CD4-positive, alpha-beta T cell treated with Interleukin-21 for 1 hour (primary cell): ENCODE measurements at places on chromosomes 6 and 20.

- DNase-seq, result no peak
Observed at GRCh38 chr6:125766641-125767040, 17.2 kb downstream of the HEY2 start.

DNA sequence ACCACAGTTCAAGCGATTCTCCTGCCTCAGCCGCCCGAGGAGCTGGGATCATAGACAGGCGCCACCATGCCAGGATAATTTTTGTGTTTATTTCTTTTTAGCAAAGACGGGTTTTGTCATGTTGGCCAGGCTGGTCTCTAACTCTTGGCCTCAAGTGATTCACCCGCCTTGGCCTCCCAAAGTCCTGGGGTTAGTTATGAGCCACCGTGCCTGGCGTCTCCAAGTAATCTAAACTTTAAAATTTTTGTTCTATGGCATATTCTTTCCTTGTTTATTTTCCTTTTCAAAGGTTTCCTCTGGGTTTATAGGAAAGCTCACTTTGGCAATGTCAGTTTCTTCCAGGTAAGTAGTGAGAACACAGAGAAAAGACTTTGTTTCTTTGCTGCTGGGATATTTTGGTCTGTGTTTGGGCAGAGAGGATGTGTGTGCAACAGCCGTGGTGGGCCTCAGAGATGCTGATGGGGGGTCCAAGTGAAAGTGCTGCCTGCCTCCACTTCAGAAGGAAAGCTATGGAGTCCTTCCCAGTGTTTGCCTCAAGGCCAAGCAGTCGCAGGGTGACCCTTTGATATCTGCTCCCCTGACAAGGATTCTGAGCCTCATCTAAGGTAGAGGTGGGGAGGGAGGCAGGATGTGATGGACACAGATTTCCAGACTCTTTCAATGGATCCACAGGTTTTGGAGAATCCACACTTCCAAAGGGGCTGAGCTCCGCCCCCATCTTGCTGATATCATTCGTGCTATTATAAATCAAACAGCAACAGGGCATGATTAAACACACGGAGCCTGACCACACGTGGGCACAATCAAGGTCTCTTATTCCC is 2.3 kb downstream of the LRP11 start:
- DNase-seq, result no peak

DNA sequence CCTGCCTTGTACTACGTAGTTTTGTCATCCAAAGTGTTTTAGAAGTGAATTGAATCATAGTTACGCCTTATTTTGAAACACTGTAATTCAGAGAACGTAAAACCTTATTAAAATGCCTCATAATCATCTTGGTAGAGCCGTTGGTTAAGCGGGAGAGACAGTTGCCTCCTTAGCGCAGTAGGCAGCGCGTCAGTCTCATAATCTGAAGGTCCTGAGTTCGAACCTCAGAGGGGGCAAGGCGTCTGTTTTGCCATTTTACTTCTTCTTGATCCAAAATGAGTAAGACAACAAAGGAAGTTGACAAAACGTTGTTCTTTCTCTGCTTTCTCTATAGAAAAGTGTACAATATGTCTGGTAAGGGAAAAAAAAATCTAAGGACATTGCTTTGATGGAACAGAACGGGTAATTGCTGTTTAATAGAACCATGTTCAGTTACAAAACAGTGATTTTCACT is 20.7 kb upstream of the TRIM27 start:
- DNase-seq, result peak; percentile 86

DNA sequence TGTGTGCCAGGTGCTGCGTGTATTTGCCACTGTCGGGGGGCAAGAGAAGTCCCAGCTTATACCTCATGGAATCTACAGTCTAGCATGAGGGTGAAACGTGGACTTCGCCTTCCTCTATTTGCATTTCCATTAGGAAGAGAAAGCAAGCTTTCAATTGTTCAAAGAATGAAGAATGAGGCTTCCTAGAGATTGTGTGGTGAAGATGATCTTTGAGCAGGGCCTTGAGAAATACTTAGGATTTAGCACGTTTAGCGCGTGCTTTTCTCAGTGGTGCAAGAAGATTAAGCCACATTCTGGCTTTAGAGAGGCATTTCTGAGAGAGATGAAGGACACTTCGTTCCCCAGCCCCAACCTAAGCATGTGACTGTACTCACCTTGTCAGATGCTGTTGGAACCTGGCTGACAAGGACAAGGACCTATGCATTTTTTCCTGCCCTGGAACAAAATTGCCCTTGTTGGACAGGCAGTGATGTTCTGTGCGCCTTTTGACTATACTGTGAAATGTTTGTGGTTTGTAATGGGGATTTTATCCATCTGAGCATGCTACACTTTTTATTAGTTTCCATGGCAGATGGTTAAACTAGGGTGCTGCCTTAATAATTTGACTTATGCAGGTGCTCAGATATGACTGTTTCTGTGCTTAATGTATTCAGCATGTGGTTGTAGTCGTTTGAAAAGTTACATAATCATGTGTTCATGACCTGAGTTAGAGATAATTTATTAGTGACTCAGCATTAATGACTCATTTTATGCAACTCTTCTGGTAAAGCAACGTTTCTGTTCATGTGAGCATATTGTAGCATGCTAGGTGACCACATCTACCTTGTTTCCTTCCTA is 10.7 kb downstream of the TULP4 start:
- no peak for DNase-seq

GRCh38 chr20:34389206-34389953 is 26.3 kb downstream of the ITCH start:
- no peak for DNase-seq

DNA sequence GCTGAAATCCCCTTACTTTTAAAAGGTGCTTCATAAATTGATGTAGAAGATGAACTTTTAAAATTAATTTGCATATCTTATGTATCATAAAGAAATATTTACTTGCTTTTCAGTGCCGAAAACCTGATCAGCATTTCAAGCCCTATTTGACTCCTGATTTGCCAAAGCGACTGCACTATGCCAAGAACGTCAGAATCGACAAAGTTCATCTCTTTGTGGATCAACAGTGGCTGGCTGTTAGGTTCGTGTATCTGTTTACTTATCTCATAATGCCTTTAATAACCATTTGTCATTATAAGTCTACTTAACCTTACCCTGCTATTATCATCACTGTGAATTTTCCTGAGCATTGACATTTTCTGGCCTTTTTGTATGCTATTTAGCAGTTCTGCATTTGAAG is 7.8 kb downstream of the OR2A4 start:
- no peak for DNase-seq

DNA sequence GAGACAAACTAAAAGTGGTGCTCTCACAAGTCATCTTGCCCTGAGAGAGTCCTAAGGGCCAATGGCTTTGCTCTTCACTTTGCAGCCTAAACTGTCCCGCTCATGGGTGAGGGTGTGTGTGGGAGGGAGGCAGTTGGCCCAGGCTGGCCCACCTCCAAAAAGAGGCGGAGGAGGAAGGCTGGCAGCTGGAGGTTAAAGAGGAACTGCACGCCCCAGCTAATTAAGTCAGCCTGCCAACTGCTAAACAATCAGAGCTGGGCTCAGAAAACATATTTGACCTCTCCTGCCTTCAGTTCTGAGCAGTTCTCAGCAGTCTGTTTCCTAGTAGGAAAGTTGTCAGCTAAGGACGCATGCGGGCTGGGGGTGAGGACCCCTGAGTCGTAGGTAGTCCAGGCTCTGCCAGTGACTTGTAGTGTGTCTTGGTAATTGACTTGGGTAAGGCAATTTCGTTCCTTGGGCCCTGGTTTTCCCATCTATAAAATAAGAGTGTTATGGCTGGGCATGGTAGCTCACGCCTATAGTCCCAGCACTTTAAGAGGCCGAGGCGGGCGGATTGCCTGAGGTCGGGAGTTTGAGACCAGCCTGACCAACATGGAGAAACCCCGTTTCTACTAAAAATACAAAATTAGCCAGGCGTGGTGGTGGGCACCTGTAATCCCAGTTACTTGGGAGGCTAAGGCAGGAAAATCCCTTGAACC is 17.0 kb downstream of the GSS start:
- DNase-seq, result no peak

GRCh38 chr20:17896193-17896723 is 72.3 kb downstream of the SNX5 start:
- DNase-seq, result no peak

DNA sequence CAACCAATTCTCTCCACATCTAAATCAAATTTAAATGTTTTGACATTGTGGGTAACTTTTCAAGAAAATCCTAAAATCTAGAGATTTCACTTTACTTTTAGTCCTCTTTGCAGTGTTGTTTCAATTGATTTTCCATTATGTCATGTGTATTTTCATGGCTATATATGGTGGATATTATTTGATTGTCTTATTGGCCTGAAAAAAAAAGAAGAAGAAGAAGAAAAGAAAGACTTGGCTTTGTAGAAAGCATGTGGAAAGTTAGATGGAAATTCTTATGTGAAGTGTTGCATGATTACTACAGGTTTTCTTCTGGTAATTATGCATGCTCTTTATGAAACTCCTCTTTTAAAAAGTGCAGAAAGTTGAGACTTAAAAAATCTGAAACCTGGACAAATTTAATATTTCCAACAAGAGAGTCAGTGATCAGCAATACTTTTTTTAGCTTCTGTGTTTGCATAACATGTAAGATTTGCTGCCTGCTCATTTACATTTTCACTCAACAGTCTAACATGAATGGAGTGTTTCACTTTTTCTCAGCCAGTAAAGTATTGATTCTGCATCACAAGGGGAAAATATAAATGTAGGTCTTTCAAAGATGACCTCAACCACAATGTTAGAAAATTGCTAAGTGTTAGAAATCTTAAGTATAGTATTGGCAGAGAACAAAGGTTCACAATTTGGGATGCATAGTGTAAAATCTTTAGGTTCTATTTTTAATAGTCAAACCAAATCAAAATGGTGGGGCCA is 438.7 kb downstream of the BCKDHB start:
- no peak for DNase-seq

DNA sequence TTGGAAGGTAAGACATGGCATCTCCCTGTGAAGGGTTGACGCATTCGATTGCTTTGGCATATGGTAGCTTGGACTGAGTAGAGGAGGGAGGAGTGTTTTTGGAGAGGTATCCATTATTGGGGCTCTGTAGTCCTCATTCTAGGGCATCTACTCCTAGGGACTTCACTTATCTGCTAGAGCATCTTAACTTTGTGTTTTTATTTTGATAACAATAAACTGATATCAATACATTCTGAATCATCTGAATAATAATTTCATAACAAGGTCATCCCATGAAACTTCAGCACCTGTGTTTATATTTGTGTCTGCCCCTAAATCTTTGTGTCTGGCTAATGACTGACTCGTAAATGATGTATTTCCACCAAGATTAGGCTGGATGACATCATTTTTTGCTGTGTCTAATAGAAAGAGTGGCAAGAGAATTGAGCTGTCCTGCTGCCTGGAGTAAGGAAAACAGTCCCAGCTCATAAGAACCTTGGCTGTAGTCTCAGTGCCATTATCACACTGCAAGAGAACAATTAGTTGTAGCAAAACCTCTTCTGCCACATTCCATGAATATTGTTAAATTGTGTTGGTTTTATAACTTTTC is 288.5 kb downstream of the PRL start:
- DNase-seq, result no peak

GRCh38 chr6:23775127-23775526 is 350.9 kb upstream of the NRSN1 start:
- DNase-seq, result no peak

- no peak for DNase-seq
Observed at GRCh38 chr6:162258647-162259046, 468.9 kb downstream of the PRKN start.

- DNase-seq, result no peak
Observed at GRCh38 chr6:145312481-145312880, 422.8 kb downstream of the EPM2A start.

DNA sequence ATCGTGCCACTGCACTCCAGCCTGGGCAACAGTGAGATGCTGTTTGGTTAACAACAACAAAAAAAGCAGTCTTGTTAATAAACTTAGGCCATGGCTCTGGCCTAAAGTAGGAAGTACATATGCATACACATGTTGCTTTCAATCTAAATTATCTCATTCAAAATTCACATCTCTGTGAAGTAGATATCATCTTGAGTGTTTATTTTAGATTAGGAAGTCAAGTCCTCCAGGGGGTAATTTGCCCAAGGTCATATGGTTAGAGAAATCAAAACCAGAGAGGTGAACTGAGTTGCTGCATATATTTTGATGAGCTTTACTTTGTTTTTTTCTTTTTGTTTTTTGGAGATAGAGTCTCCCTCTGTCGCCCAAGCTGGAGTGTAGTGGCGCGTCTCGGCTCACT is 52.8 kb downstream of the B4GALT5 start:
- DNase-seq, result no peak

- no peak for DNase-seq
Observed at GRCh38 chr6:19432966-19433498, 404.1 kb upstream of the ID4 start.

- no peak for DNase-seq
Observed at GRCh38 chr6:151577257-151577656, 83.4 kb downstream of the CCDC170 start.

- DNase-seq, result no peak
Observed at GRCh38 chr6:111583986-111584385, 21.7 kb downstream of the TRAF3IP2 start.

GRCh38 chr6:143126574-143126941 is 65.9 kb downstream of the AIG1 start:
- no peak for DNase-seq

GRCh38 chr6:113755449-113756289 is 101.5 kb upstream of the MARCKS start:
- no peak for DNase-seq

DNA sequence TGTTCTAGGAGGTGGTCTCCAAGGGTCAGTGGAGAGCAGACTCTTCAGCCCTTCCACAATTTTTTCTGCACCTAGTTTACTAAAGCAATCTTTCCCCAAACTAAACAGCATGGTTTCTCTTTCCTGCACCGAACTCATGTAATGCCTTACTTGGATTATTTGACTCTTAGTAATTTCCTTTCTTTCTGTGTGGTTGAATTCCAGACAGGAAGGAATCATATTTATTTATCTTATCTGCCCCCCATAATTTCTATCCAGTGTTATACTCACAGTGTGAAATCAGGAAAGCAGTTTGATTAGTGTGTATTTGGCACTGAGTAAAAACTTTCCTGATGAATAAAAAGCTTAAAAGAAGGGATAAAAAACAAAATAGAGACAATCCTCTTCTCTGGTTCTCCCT is 140.3 kb upstream of the STMND1 start:
- DNase-seq, result no peak

DNA sequence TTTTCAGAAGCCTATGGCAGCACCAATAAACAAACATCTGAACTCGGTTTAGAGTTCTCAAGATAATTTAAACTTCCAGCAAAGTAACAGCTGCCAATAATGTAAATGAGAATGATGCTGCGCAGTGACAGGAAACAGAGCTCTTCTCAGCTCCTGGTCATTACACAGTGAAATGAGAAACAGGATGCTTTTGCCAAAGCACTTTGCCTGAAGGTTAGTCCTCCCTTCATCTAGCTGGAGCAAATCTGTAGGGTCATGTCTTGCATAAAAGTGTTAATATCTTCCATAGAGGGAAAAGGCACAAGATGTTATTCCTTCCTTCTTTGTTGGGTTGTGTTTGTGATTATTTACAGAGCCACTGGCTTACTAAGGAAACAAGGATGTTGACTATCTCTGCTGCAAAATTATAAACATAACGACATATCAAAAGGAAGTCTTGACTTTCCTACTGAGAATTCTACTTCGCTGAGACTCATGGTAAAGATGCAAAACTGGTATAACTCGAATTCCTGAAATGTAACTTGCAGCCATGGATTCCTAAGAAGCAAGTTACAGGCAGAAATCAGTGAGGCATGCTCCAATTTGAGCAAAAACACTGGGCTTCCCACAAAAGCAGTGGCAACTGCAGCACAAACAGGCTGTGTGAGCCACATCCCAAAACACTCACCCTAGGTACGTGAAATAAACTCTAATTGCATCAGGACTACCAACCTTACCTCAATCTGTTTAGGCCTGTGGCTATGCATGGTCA is 102.5 kb upstream of the BEND6 start:
- DNase-seq, result no peak

- DNase-seq, result no peak
Observed at GRCh38 chr20:61502433-61502832, 250.4 kb downstream of the CDH4 start.
